ENCODE measurements at places on chromosomes 3 and 15. TPM values are rescaled to one million over a fixed set of nuclear protein-coding genes. Genes with fewer than 3 reads are reported as not detected.

The MYO5C gene
- total RNA-seq, result 21.8 TPM

The CAPN3 gene
- total RNA-seq, result 121 TPM

The ARPP21 gene
- 15.0 TPM for total RNA-seq

The MYEF2 gene
- total RNA-seq, result 33.2 TPM

The PPARG gene
- total RNA-seq, result 35.8 TPM

The CADM2 gene
- 7.1 TPM for total RNA-seq

The ATP13A5 gene
- total RNA-seq, result not detected

The IL17RD gene
- total RNA-seq, result 45.2 TPM
